Stimulated activated CD8-positive, alpha-beta memory T cell treated with anti-CD3 and anti-CD28 coated beads, Interleukin-4, amount 100 ng/mL, for 1 hour (primary cell): ENCODE measurements at places on chromosomes 13 and 19.

- DNase-seq = no peak
Measured at GRCh38 chr19:7337380-7338194, 11.2 kb upstream of the ARHGEF18 start.

DNA sequence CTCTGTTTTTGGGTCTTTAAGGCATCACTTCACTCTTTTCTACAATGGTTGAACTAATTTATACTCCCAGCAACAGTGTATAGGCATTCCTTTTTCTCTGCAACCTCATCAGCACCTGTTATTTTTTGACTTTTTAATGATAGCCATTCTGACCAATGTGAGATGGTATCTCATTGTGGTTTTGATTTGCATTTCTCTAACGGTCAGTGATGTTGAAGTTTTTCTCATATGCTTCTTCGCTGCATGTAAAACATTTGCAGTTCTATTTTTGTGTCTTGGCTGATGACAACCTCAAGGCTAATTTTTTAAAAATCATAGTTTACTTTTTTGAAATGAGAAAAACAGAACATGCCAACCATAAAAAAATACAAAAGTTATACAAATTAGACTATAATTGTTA, 258.2 kb upstream of the EDNRB start:
- no peak for DNase-seq

DNA sequence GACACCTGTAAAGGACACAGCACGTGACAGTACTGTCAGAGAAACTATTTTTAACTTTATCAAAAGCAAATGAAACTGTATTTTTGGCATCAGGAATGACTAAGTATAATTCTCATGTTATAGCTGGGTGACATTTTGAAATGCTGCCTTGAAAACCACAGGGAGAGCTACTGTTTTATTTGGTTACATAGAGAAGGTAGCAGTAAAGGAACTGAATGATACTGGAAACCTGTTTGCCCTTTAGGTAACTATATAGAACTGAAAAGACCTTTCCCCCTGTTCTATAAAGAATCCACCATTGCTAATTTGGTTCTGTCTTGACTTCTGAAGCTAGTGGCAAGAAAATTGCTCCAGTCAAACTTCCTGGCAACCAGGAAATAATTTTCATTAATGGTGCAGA, 39.1 kb downstream of the MIPEP start:
- DNase-seq = no peak

- no peak for DNase-seq
Measured at GRCh38 chr13:111640476-111640875, 320.0 kb downstream of the TEX29 start.

DNA sequence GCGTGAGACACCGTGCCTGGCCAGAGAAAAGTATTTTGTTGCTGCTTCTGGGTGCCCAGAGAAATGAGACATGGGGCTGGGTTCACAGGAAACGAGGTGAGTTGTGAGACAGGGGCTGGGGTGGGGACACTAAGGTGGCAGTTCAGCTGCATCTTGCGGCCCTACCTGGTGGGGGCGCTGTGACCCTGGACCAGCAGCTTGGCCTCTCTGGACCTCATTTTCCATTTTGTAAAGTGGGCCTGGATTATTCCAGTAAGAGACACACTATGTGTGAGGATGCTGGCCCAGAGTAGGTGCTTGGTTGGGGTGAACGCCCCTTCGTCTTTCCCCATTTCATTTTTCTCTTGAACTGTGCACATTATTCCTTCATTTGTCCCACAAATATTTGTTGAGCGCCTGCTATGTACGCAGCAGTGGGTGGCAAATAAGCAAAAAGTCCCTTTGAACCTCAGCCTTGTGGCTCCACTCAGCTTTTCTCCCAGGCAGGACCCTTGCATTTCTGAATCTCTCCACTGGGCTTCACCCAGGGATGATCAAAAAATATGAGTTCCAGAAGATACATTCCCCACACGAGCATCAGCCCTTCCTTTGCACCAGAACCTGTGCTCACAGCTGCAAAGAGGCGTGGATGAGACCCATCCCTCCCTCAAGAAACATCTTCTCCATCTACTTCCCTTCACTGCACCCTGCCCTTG, 26.6 kb upstream of the OR10H1 start:
- no peak for DNase-seq

DNA sequence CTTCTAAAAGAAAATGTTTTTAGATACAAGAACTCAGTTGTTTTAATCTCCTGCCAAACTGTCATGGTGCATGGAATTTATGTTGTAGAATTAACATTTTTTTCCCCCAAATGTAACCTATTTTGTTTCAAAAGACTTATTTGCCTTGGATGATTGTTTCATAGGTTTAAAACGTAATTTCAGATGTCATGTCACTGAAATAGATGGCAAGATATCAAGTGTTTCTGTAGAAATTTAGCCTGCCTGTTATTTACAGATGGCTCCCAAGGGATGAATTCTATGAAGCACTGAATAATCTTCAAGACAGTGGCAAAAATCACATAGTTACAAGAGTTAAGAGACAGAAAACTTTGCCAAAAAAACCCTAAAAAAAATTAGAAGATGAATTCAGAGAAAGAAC, 1484.6 kb downstream of the OLFM4 start:
- no peak for DNase-seq

- no peak for DNase-seq
Measured at GRCh38 chr13:98144801-98145350, 2.0 kb downstream of the FARP1 start.

DNA sequence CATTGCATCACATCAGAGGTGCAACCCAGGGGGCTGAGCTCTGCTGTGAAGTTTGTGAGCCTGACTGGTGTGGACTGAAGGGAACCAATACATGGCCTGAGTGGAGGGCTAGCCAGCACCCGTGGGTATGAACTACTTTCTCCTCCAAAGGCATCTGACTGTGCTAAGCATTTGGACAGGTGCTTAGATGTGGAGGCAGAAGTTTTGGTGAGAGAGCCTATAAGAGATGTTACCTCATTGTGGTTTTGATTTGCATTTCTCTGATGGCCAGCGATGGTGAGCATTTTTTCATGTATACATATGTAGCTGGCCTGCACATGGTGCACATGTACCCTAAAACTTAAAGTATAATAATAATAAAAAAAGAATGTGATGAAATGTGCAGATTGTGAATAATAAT, 46.9 kb downstream of the TEX29 start:
- no peak for DNase-seq
